ENCODE measurements at places on chromosomes 7 and 10.
A peak's percentile ranks its signal among the peaks of the same experiment; 100 is the strongest.

DNA sequence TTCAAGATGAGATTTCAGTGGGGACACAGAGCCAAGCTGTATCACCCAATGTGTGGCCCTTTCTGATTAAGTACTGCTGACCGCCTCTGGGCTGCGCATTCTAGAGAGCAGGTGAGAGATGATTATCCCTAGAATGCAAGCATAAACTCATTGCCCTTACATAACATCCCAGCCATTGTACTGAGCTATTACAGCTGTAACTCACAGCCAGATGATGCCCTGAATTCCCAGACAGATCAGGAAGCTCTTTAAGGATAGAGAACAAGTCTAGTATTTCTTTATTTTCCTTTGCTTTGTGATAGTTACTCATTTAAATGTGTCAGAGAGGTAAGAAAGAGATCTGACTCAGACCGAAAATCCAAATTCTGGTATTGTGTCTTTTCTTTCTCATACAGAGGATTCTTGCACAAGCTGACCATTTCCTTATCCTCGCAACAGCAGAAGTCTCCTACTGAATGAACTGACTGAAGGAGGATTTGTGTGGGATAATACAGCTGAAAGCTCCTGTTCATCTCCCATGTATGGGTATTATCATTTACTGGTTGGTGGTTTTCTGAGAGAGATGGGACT lies 58.4 kb downstream of the ZNF22 start:
- DNase-seq: no peak

- DNase-seq: no peak
Measured at GRCh38 chr7:94492601-94493000, 17.0 kb upstream of the CASD1 start.

DNA sequence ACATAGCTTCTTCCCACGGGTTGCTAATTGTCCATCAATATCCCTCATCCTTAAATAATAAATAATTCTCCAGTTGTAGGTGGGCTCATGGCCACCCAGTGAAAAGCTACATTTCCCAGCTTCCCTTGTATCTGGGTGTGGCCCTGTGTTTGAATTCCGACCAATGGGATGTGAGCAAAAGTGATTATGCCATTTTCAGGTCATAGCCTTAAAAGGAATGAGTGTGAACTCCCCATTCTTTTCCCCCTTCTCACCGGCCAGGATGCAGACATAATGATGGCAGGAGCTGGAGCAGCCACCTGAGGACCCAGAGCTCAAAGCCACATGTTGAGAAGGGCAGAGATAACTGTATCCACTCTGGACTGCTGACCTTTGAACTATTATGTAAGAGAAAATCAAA lies 30.3 kb upstream of the CALU start:
- DNase-seq: no peak

DNA sequence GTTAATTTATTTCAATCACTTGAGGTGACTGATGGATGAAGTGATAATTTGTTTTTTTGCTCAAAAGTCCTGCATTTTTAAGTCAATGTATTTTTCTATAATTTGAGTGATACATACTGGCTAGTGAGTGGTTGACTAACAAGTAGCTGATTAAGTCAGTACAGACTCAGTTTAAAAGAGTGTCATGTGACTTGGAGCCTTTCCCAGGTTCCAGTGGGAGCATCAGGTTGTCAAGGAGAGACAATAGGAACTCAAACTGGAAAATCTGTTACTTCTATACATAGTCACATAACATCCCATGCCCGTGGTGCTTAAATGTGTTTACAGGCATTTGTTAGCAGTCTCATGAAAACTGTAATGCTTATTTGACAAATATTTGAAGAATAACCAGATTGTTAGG lies 154.7 kb downstream of the ANK3 start:
- peak; percentile 6 for DNase-seq

DNA sequence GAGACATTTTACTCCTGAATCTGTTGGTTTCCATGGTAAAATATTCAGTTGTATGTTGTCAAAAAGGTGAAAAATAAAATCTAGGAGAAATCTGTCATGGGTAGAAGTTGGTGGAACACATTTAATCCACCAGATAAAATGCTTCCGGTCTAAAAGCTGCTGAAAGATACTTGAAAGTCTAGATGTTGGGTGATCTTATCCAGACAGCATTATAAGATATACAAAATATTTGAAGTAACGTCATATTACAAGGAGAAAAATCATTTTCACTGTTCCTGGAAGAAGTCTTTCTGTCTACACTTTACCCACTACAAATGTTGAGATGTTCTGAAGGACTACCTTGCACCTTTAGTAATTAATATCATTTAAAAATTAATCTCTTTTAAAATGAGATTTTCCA lies 40.9 kb downstream of the CALD1 start:
- no peak for DNase-seq

GRCh38 chr7:2970861-2971260 lies 72.8 kb downstream of the CARD11 start:
- no peak for DNase-seq
